Neural progenitor cell (in vitro differentiated cells): ENCODE measurements at places on chromosomes 2 and 18.
A peak's percentile ranks its signal among the peaks of the same experiment; 100 is the strongest.

- no peak overlapping the region for H3K4me3 ChIP-seq
- no peak for DNase-seq
- no peaks in the 10 kb centered on the region for H3K4me1 ChIP-seq
- H3K27ac ChIP-seq = no peak overlapping the region
These were observed 83.3 kb downstream of the RTP5 start for GRCh38 chr2:241952816-241953215.

DNA sequence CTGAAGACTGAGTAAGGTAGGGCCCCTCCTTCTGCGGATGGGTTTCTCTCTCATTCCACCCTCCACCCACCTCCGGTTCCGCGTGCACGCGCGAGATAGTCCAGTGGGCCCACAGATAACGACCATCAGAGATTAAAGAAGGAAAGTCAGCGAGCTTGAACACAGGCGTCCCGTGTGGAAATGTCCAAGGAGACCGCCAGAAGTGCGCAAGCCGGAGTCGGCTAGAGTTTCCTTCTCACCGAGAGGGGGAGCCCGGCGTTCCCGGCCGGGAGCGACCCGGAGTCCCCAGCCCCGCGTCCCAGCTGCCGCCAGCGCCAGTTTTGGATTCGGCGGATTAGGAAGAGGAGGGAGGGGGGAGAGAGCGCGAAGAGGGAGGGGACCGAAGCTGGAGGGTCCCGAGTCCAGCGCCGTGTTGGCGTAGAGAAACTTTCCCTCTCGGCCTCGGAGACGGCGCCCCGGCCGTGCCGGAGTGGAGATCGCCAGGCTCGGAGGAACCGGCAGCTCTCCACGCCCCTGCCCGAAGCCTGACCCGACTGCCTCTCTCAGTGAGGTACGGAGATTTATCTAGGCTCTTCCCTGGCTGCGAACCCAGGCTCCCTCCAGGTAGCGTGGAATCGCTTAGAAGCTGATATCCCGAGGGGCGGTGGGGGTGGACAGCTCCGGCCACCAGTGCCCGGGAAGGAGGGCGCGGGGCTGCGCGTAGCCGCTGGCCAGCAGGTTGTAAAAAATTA is at the start of gene GULP1:
TSS of gene GULP1 (plus strand) at position 258 of the 731 bp plus-strand sequence. CDS start 185,829 bp downstream, outside the sequence.
- H3K36me3 ChIP-seq = no peaks in the 10 kb centered on the region
- H3K27me3 ChIP-seq = no peaks in the 10 kb centered on the region
- H3K4me3 ChIP-seq = peak within 1 kb of the TSS; percentile 97
- DNase-seq = peak; percentile 95
- peak within 1 kb of the TSS; percentile 99 for H3K27ac ChIP-seq

- no peak overlapping the region for H3K27ac ChIP-seq
- peaks cover 14% of the 10 kb centered on the region for H3K4me1 ChIP-seq
- no peak for DNase-seq
- peaks cover 7% of the 10 kb centered on the region for H3K27me3 ChIP-seq
These were observed 2.6 kb downstream of the SCN7A start for GRCh38 chr2:166491461-166491860.

GRCh38 chr2:236236559-236237452 is 27.4 kb downstream of the ASB18 start:
- H3K27ac ChIP-seq = no peak overlapping the region
- H3K4me1 ChIP-seq = peaks cover 9% of the 10 kb centered on the region

GRCh38 chr2:136645236-136645828 is 120.0 kb upstream of the THSD7B start:
- no peaks in the 10 kb centered on the region for H3K4me1 ChIP-seq
- H3K36me3 ChIP-seq = no peaks in the 10 kb centered on the region
- no peak for DNase-seq
- no peak overlapping the region for H3K27ac ChIP-seq
- H3K27me3 ChIP-seq = no peaks in the 10 kb centered on the region

DNA sequence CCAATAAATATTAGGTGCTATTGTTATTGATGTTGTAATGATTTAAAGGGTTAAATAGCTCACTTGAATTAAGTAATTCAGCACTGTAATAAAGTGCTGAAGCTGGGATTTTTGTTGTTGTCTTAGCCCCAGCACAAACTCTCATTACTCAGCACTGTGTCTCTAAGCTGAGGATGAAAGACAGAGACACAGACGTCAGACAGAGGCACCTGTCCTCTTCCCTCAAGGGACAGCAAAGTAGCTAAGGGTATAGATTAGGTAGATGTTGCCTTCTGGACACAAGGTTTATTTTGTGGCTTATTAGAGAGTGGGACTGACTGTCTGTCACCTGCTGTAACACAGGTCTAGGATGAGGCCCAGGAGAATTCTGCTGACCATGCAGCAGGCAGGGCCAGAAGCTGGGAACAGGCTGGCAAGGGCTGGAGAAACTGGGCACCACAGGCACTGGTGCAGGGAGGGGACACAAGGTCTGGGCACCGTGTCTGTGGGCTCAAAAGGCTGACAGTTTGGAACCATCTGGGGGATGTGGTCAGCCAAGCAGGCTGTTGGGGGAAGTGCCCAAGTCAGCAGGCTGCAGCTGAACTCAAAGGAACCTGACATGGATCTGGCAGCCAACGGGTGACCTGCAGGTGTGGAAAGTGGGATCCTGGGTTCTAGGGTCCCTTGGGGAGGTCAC is 20.0 kb upstream of the PTPN4 start:
- no peak overlapping the region for H3K4me3 ChIP-seq
- no peak overlapping the region for H3K27ac ChIP-seq
- no peak for DNase-seq
- H3K36me3 ChIP-seq = no peaks in the 10 kb centered on the region

DNA sequence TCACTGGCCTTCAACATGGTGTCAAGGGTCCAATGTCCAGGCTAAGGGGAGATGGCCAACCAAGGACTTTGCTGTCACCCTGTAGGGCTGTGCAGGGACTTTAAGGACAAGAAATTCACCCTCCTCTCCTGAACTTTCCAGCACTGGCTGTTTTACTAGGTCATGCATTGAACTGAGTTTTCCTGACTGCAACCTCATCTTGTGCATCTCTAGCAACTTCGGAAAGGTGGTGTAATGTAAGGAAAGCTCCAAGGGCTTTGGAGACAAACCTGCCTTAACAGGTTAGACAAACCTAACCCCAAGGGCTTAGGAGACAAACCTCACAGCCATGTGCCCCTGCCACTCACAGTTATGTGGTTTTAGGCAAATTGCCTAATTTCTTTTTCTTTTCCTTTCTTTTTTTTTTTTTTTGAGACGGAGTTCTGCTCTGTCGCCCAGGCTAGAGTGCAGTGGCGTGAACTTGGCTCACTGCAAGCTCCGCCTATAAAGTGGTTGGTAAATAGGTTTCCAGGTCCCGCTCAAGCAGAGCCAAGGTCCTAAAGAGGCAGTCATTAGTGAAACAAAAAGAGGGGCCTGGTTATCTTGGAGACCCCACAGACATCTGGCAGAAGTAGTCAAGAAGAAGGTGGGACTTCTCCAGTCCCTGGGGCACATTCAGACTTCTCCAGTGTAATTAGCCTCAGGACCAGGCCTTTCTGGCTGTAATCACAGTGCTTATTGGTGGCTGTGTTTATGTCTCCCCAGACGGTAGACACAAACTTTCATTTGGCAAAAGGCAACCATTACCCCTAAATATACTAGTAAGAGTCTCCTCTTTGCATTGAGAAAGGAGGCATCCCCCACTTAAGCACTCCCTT is 37.6 kb upstream of the PMAIP1 start:
- H3K27me3 ChIP-seq = no peaks in the 10 kb centered on the region
- no peak overlapping the region for H3K4me3 ChIP-seq
- H3K4me1 ChIP-seq = peaks cover 4% of the 10 kb centered on the region
- H3K36me3 ChIP-seq = no peaks in the 10 kb centered on the region
- H3K27ac ChIP-seq = no peak overlapping the region
- DNase-seq = no peak

GRCh38 chr2:50313656-50314055 is 718.3 kb downstream of the NRXN1 start:
- no peak overlapping the region for H3K27ac ChIP-seq
- H3K36me3 ChIP-seq = peaks cover 4% of the 10 kb centered on the region
- DNase-seq = no peak
- H3K27me3 ChIP-seq = no peaks in the 10 kb centered on the region

GRCh38 chr18:2354292-2354691 is 217.0 kb downstream of the METTL4 start:
- H3K4me1 ChIP-seq = peaks cover 7% of the 10 kb centered on the region
- H3K4me3 ChIP-seq = no peak overlapping the region
- H3K27me3 ChIP-seq = no peaks in the 10 kb centered on the region
- no peak overlapping the region for H3K27ac ChIP-seq
- no peaks in the 10 kb centered on the region for H3K36me3 ChIP-seq
